ENCODE measurements at places on chromosomes 12 and 14. TPM values are rescaled to one million over a fixed set of nuclear protein-coding genes. Genes with fewer than 3 reads are reported as not detected.

Gene SMCO2
- 0.33 TPM for polyA plus RNA-seq

GRCh38 chr12:71780237-71780822 is 25.7 kb downstream of the RAB21 start:
- H3K4me1 ChIP-seq: no peaks in the 10 kb centered on the region
- no peak overlapping the region for H3K4me3 ChIP-seq
- peak; percentile 51 for DNase-seq

Gene CCDC184
- 0.63 TPM for polyA plus RNA-seq

GRCh38 chr12:124979568-124979967 is 9.4 kb downstream of the DHX37 start:
- peaks cover 22% of the 10 kb centered on the region for H3K36me3 ChIP-seq
- no peaks in the 10 kb centered on the region for H3K4me1 ChIP-seq
- no peak overlapping the region for H3K4me3 ChIP-seq
- no peak overlapping the region for H3K27ac ChIP-seq
- no peaks in the 10 kb centered on the region for H3K27me3 ChIP-seq
- no peak for DNase-seq

GRCh38 chr12:23722655-23723054 is 226.8 kb downstream of the SOX5 start:
- H3K36me3 ChIP-seq: no peaks in the 10 kb centered on the region
- no peaks in the 10 kb centered on the region for H3K27me3 ChIP-seq
- H3K27ac ChIP-seq: no peak overlapping the region
- DNase-seq: no peak

GRCh38 chr14:78342879-78343278 is 172.7 kb downstream of the NRXN3 start:
- no peaks in the 10 kb centered on the region for H3K4me1 ChIP-seq
- H3K27me3 ChIP-seq: no peaks in the 10 kb centered on the region
- no peak overlapping the region for H3K27ac ChIP-seq
- DNase-seq: no peak
- no peaks in the 10 kb centered on the region for H3K36me3 ChIP-seq

Gene IL26
- not detected for polyA plus RNA-seq

GRCh38 chr14:81176241-81176640 is 44.5 kb downstream of the GTF2A1 start:
- H3K27me3 ChIP-seq: no peaks in the 10 kb centered on the region
- H3K4me1 ChIP-seq: no peaks in the 10 kb centered on the region
- no peaks in the 10 kb centered on the region for H3K36me3 ChIP-seq
- DNase-seq: no peak
- H3K27ac ChIP-seq: no peak overlapping the region

GRCh38 chr12:62192180-62192902 is 67.9 kb upstream of the USP15 start:
- H3K27ac ChIP-seq: no peak overlapping the region
- peaks cover 4% of the 10 kb centered on the region for H3K27me3 ChIP-seq

DNA sequence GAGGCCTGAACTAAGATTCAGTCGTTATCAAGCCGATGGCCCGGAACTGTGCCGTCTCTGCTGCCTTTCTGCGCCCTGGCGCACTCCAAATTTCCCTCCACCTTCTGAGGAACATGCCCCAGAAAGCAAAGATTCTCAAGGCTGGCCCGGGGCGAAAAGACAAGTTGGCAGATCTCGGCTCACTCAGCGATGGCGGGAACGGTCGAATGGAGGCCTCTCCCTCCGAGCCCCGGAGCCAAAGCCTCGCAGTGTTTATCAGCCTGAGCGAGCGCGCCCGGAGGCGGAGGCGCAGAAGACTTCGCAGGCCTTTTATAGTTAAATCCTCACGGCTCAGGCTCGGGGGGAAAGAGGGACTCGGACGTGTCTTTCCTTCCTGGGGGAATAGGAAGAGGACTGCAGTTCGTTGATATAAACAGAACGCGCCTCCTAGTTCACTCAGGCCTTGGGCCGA is 5.6 kb downstream of the TBX5 start:
- H3K4me1 ChIP-seq: peaks cover 13% of the 10 kb centered on the region
- peaks cover 10% of the 10 kb centered on the region for H3K27me3 ChIP-seq
- H3K27ac ChIP-seq: peak overlapping the region; percentile 54

Gene PDZRN4
- 0.05 TPM for polyA plus RNA-seq

GRCh38 chr14:57816568-57817284 is 49.2 kb downstream of the SLC35F4 start:
- no peak overlapping the region for H3K27ac ChIP-seq
- H3K36me3 ChIP-seq: no peaks in the 10 kb centered on the region
- DNase-seq: no peak

Gene AQP2
- not detected for polyA plus RNA-seq

GRCh38 chr14:39755269-39755878 is 323.1 kb upstream of the FBXO33 start:
- H3K4me3 ChIP-seq: no peak overlapping the region
- no peak for DNase-seq
- H3K27ac ChIP-seq: no peak overlapping the region

Gene RDH16
- 0.45 TPM for polyA plus RNA-seq

Gene C1S
- 252 TPM for polyA plus RNA-seq

Gene CLEC9A
- polyA plus RNA-seq: 0.52 TPM

DNA sequence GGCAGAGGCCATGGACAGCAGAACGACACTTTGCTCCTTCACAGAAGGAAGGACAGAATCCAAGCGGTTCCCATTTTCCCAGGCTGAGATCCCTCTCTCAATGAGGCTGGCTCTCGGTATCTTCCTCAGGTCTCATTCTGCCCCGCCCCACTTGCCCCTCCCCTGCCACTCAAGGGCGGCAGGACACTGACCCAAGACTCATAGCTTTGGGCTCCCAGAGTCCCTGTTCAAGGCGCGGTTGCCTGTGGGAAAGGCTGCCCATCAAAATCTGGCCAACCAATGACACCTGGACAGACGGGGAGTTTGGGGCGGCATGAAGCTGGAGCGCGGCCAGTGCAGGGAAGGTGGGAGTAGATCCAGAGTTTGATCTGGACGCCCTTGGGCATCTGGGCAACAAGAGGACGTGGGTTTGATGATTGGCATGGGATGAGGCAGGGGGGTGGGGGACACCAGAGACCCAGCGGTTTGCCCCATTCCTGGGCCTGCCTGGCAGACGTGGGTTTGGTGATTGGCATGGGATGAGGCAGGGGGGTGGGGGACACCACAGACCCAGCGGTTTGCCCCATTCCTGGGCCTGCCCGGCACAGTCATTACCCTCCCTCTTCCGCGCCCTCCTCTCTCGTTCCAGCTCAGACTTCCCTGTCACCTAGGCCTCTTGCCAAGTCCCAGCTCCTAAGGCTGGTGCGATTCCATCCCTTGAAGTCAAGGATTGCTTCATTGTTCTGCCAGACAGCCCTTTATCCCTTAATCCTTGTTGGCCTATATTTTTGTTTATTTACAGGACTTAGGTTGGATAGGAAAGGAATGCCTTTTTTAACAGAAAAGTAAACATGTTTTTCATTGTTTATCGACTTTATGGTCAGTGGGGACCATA is 92.1 kb downstream of the NINJ2 start:
- no peak overlapping the region for H3K4me3 ChIP-seq
- peak overlapping the region; percentile 91 for H3K27ac ChIP-seq
- peak; percentile 93 for DNase-seq
- H3K36me3 ChIP-seq: no peaks in the 10 kb centered on the region

GRCh38 chr12:123057513-123058265 is 77.2 kb downstream of the ARL6IP4 start:
- DNase-seq: no peak
- peaks cover 23% of the 10 kb centered on the region for H3K4me1 ChIP-seq
- H3K27me3 ChIP-seq: no peaks in the 10 kb centered on the region
- peak overlapping the region; percentile 20 for H3K27ac ChIP-seq
- H3K4me3 ChIP-seq: no peak overlapping the region

- H3K4me3 ChIP-seq: peak overlapping the region; percentile 93
- peak; percentile 40 for DNase-seq
- no peaks in the 10 kb centered on the region for H3K27me3 ChIP-seq
- peaks cover 31% of the 10 kb centered on the region for H3K4me1 ChIP-seq
- peaks cover 23% of the 10 kb centered on the region for H3K36me3 ChIP-seq
These were observed 508 bp downstream of the HNRNPC start for GRCh38 chr14:21268617-21269251.

GRCh38 chr12:72509891-72510290 is 237.7 kb downstream of the TRHDE start:
- no peaks in the 10 kb centered on the region for H3K4me1 ChIP-seq
- no peak overlapping the region for H3K4me3 ChIP-seq
- H3K27ac ChIP-seq: no peak overlapping the region
- H3K27me3 ChIP-seq: no peaks in the 10 kb centered on the region
- no peak for DNase-seq

GRCh38 chr12:51958542-51958941 is 7.0 kb downstream of the ACVR1B start:
- H3K27ac ChIP-seq: no peak overlapping the region
- H3K4me3 ChIP-seq: no peak overlapping the region
- DNase-seq: no peak
- H3K36me3 ChIP-seq: peaks cover 3% of the 10 kb centered on the region
- no peaks in the 10 kb centered on the region for H3K27me3 ChIP-seq
- peaks cover 20% of the 10 kb centered on the region for H3K4me1 ChIP-seq

Gene PRR4
- polyA plus RNA-seq: 3.6 TPM

DNA sequence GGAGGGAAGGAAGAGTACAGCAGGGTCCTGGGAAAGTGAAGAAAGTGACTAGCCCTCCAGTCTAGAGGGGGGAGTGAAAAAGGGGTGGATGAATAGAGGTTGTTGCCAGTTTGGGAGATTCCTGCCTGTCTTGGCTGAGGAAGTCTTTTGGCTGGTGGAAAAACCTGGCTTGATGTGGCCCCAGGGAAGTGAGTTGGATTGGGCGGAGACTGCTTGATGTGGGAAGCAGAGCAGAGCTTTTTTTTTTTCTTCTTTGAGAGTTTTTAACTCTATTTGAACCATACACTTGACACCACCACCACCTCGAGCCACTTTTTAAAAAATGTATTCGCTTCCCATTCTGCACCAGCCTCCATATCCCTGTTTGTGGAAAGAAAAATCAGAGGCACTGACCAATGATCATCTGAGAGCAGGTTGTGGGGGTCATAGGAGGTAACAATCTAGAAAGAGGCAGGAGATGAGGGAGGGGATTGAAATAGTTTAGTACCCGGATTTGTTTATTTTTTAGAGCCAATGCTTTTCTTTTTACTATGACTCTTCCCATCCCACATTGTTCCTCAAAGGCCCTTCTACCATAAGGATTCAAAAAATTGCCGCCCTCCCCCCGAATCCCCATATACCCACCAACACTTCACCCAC is 690 bp upstream of the DTX3 start:
- peak; percentile 93 for DNase-seq
- H3K4me1 ChIP-seq: peaks cover 10% of the 10 kb centered on the region
- H3K27me3 ChIP-seq: no peaks in the 10 kb centered on the region

- peaks cover 7% of the 10 kb centered on the region for H3K4me1 ChIP-seq
- H3K36me3 ChIP-seq: no peaks in the 10 kb centered on the region
- H3K27ac ChIP-seq: peak overlapping the region; percentile 33
- no peaks in the 10 kb centered on the region for H3K27me3 ChIP-seq
These were observed 42.2 kb downstream of the PPFIBP1 start for GRCh38 chr12:27566159-27566558.

GRCh38 chr12:58176296-58176869 is 235.0 kb downstream of the ATP23 start:
- H3K4me1 ChIP-seq: peaks cover 12% of the 10 kb centered on the region
- no peak overlapping the region for H3K27ac ChIP-seq
- no peak for DNase-seq
- H3K36me3 ChIP-seq: no peaks in the 10 kb centered on the region
- no peak overlapping the region for H3K4me3 ChIP-seq

Gene DAO
- polyA plus RNA-seq: not detected

Gene PXN
- 81.3 TPM for polyA plus RNA-seq

Gene RBMS2
- 16.3 TPM for polyA plus RNA-seq

DNA sequence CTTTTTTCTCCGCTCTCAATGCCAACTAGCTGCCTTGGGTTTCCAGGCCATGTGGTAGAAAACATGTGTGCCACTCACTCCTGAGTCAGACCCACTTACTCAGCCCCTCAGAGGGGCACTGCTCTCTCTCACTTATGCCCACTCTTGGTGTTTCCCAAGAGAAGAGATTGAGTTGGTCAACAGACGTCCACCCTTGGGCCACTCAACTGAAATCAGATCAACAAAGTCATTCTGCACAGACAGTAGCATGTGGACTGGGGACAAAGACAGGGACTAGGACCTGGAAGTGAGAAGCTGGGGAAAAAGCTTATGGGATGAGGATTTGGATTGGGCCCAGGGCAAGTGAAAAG is 161.2 kb downstream of the EFCAB11 start:
- H3K4me1 ChIP-seq: no peaks in the 10 kb centered on the region
- H3K27ac ChIP-seq: no peak overlapping the region
- H3K4me3 ChIP-seq: no peak overlapping the region
- H3K27me3 ChIP-seq: no peaks in the 10 kb centered on the region

GRCh38 chr12:100908501-100908900 is 113.9 kb downstream of the ANO4 start:
- H3K27me3 ChIP-seq: no peaks in the 10 kb centered on the region
- H3K4me3 ChIP-seq: no peak overlapping the region
- H3K36me3 ChIP-seq: no peaks in the 10 kb centered on the region
- no peaks in the 10 kb centered on the region for H3K4me1 ChIP-seq

All from lung (tissue), 17 donors.